ENCODE measurements at places on chromosomes 1 and 21.

GRCh38 chr1:33918368-33918767, 54.5 kb downstream of the HMGB4 start:
- DNase-seq, result peak; percentile 11

GRCh38 chr1:61092642-61093041, 10.3 kb downstream of the NFIA start:
- DNase-seq, result no peak

DNA sequence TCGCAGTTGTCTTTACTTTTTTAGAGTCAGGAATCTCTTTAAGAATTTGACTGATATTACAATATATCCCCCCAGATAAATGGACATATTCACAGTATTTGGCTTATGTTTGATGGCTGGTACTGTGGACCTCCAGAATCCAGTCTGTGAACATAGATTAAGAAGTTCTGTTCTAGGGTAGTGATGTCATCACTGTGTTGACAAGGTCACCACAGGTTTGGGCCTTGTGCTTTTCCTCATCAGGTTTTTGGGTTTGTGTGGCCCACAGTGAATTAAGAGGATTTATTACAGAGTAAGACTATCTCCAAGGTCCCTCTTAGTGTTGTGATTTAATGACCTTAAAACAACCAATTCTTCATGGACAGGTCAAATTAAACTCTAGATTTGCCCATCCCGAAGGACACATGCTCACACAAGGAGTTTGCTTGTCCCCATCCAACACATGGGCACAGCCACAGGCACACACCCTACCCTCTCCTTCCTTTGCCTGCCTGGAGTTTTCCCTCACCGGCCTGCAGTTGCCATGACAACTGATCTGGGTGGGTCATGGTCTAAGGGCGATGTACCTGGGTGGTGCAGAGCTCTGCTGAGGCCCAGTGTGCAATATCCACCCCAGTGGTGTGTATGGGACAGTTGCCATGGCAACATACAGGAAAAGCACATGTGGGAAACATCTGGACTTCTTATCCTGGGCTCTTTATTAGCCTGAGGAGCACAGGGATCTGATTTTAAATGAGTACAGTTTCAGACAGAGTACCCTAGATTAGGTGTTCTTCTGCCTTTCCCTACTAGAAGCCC, 98.6 kb downstream of the NAV1 start:
- no peak for DNase-seq

DNA sequence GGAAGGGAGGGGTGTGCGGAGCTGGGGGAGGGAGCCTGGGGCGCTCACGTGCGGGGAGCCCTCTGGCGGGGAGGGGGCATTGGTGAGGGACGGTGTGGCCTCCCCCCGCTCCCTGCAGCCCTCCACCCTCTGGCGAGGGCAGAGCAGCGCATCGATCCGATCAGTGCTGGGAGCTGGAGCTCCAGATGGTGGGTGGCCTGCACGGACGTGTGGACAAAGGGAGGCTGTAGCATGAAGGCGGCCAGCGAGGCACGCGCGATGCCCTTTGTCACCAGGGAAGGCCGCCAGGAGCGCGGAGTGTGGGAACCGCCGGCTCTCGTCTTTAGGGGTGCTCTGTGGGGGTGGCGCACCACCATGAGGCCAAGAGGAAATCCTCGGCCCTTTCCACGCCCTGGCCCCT, 5.4 kb upstream of the HES5 start:
- DNase-seq, result no peak

- peak; percentile 40 for DNase-seq
Observed at GRCh38 chr1:171251042-171251951, 3.0 kb downstream of the FMO1 start.

GRCh38 chr1:228013935-228014930, 7.4 kb downstream of the WNT3A start:
- peak; percentile 20 for DNase-seq

GRCh38 chr1:162929177-162929576, 68.2 kb upstream of the CCDC190 start:
- DNase-seq, result no peak

- DNase-seq, result peak; percentile 30
Observed at GRCh38 chr1:156859523-156860112, 701 bp upstream of the INSRR start.

GRCh38 chr1:3070309-3070643, 1.3 kb downstream of the PRDM16 start:
- DNase-seq, result no peak

DNA sequence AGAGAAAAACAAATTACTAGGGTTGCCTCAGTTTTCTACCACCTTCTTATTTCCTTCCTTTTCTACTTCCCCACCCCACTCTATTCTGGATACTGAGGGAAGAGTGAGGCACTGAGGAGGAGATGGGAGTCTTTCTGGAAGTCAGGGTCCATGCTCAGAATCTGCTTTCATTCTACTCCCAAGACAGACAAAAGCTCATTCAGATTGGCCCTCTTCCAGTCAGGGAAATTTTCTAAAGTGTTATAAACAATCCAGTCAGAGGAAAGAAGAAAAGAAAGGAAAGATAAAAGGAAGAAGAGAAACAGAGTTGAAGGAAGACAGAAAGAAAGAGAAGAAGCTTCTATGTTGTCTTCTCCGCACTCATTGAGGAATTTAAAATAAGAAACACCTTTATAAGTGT, 228.6 kb downstream of the COP1 start:
- DNase-seq, result peak; percentile 55

DNA sequence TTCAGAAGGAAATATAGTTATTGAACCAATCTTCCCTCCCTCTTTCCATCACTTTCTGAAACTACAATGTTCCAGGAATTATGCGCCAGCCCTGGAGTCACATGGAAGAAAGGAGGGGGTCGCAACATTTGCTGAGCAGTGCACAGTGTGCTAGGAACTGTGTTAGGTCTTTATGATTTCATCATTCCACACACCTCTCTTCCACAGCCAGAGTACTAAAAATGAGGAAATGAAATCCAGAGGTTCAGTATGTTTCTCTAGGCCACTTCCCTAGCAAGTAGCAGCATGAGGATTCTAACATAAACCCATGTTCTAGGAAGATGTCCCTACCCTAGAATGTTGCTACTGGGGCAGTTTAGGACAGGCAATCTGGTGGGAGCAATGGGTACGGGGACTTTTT, 158.1 kb downstream of the SLC45A1 start:
- DNase-seq, result no peak

- DNase-seq, result no peak
Observed at GRCh38 chr1:55747408-55747841, 532.3 kb upstream of the USP24 start.

DNA sequence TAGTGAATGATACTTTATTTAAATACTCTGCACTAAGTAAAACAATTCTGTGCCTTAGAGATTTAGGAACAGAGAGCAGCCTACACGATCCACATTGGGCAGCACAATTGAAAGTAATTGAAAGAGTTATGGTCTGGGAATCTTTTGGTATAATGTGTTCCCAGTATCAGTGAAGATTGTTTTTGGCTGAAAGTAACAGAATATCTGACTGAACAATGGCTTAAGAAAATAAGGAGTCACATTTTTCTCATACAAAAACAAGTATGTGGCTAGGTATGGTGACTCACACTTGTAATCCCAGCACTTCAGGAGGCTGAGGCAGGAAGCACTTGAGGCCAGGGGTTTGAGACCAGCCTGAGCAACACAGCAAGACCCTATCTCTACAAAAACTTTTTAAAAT, 306.2 kb downstream of the NFIA start:
- peak; percentile 75 for DNase-seq

Data from iris pigment epithelial cell (primary cell).